Activated T-cell treated with anti-CD3 and anti-CD28 coated beads, Interleukin-2, amount 50 U/mL, for 24 hours (primary cell): ENCODE measurements at places on chromosomes 2 and 18.

GRCh38 chr2:43300781-43301583 is 74.6 kb upstream of the ZFP36L2 start:
- no peak for DNase-seq

- no peak for DNase-seq
Measured at GRCh38 chr2:219905640-219906039, 278.2 kb downstream of the SLC4A3 start.

- DNase-seq = no peak
Measured at GRCh38 chr2:112835061-112835501, 1.5 kb downstream of the IL1B start.

GRCh38 chr2:118062669-118063068 is 25.6 kb upstream of the INSIG2 start:
- DNase-seq = no peak

- DNase-seq = no peak
Measured at GRCh38 chr2:108417254-108417653, 31.8 kb upstream of the GCC2 start.

DNA sequence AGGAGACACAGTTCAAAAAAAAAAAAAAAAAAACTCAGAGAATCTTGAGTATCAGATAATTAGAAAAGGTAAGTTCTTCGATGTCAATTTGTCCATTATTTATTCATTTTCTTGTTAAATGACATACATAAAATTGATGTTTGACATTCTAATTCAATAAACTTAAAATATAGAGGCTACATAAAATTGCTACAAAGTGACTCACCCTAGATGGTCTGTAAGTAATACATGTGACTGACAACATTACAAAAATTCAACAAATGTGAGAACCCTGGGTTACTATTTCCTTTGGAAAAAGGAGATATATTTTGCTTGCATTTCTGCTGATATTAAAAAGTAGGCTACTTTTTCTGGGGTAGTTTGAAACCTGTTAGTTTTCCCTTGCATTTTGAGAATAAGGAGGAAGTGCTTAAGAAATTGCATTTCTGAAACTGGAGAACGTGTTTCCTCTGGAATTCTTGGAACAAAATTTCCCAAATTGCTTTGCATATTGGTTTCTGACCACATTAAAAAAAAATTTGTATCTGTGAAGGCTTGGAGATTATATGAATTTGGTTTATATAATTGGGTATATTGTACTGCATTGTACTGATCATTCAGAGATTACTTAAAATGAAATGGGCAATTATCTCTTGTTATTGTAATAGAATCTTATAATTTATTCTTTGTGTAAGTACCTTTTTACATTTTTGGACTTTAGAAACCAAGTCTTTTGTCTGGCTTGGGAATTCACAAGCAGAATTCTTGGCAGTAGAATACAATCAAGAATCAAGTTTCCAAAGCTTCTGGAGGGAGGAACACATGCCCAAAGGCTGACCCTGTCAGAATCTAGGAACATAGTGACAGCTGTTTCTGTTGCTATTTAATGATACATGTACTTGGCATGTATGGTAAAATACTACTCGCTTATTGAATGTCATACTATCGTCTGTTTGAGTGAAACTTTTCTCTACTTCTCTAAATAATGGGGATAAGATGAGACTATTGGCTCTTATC is 106.1 kb downstream of the DSEL start:
- DNase-seq = no peak

GRCh38 chr2:189502714-189503113 is 61.4 kb downstream of the WDR75 start:
- no peak for DNase-seq

GRCh38 chr2:222686086-222686750 is 14.8 kb downstream of the MOGAT1 start:
- no peak for DNase-seq

GRCh38 chr2:118774458-118775133 is 72.9 kb downstream of the EN1 start:
- peak; percentile 34 for DNase-seq

DNA sequence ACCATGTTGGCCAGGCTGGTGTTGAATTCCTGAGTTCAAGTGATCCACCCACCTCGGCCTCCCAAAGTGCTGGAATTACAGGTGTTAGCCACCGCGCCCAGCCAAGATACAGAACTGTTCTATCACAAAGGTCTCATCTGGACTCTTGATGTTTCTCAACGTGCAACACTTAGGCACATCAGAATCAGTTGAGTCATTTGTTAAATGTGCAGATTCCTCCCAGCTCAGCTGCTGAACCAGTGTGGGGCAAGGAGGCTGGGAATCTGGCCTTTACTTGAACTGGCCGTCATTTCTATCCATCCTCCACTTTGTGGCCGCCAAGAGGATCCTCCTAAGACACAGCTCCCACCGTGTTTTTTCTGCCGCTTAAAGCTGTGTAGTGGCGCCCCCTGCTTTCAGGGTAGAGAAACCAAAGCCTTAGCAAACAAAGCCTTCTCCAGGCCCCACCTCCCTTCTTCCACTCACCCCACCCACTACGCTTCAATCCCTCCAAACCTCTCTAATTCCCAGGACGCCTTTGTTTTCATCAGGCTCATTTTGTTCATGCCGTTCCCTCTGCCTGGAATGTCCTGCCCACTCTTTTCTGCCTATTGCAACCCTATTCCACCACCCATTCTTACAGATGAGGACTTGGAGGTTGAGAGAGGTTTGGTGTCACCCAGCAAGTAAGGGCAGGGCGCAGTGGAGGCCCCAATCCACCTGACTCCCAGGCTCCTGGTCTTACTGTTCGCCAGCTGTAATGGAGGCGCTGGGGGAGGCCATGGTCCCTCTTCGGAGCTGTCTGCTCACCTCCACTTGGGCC is 776 bp upstream of the SPEG start:
- no peak for DNase-seq

DNA sequence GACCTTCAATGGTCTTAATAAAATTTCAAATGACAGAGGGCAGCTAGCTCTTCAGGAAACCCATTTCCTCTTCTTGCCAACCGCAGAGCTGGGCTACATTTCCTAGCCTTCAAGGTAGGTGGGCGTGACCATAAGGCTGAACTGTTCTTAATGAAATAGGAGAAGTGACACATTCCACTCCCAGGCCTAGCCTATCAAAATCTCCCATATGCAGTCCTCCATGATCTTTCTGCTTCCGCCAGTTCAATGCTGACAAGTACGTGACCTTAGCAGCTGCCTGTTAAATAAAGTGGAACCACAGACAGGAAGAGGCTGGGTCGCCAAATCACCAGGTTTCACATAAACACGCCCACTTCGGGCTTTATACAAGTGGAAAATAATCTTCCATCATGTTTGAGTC is 13.2 kb downstream of the SERPINE2 start:
- DNase-seq = peak; percentile 58

DNA sequence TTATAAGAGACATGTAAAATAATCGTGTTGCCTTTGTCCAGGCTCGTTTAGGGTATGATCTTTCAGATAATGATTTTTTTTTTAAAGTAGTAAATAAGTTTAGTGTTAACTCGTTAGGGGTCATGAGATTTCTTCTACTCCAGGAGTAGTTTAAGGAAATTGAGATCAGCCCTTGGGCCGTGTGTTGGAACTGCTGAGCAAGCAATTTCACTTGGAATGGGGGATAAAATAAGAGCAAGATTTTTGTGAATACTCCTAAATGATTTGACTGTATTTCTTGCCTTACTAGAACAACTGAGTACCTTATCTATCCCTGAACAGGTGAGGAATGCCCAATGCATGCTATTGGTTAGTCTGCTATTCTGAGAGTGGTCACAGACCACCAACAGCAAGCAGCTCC is 102.2 kb upstream of the SERPINE2 start:
- no peak for DNase-seq

DNA sequence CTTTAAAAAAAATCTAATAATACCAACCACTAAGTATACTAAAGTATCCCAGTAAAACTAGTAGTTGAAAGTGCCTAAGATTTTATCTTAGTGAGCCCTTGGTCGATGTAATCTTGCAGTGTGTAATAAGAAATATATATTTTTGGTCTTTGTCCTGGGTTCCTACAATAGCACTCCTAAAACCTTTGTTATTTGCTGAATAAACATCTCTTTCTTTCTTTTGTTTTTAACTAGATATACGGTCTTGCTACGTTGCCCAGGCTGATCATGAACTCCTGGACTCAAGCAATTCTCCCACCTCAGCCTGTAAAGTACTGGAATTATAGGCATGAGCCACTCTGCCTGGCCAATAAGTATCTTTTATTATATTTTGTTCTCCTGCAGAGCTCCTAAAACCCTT is 2.4 kb upstream of the TP53I3 start:
- DNase-seq = no peak

GRCh38 chr2:217727801-217728200 is 275.0 kb downstream of the TNS1 start:
- no peak for DNase-seq

DNA sequence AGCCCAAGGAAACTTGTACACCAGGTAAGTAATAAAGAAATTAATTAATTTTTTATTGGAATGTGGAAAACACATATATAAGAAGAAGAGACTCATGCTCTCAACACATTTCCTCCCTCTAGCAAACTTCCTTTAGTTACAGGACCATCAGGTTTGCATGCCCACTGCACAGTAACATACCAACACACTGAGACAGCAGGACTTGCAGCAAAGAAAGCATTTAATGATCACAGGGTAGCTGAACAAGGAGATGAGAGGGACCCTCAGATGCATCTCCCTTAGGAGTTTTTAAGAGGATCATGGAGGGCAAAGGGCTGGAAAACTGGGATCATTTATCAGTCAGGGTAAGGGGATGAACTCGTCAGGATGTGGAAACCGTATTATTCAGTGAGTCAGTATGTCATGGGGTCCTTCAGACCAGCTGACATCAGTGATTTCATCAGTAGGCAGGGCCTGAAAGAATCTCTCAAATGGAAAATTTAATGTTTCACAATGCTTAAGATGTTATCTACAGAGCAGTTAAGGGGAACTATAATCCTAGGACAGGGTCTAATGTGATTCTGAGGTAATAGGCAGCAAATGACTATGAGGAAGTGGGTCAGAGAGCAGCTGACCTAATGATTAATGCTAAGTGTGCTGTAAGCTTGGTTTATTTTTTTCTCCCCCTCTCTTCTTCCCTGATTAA is 193.8 kb upstream of the RND3 start:
- DNase-seq = no peak

DNA sequence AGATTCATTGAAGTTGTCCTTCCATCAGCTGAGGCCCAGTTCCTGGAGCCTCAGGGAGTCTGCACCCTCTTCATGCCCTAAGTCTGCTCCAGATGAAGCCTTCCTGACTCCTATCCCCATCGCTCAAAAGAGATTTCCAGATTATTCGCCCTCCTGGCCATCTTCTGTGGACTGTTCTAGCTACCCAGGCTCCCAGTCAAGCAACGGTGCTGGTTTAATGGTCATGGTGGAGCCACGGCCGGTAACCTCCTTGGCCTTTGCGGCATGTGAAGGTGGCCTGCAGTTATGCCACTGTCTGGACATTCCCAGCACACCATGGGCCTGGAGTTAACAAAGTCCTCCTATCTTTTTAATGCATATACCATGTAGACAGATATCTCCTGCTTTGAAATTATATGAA is 140.1 kb upstream of the ASB18 start:
- DNase-seq = no peak

DNA sequence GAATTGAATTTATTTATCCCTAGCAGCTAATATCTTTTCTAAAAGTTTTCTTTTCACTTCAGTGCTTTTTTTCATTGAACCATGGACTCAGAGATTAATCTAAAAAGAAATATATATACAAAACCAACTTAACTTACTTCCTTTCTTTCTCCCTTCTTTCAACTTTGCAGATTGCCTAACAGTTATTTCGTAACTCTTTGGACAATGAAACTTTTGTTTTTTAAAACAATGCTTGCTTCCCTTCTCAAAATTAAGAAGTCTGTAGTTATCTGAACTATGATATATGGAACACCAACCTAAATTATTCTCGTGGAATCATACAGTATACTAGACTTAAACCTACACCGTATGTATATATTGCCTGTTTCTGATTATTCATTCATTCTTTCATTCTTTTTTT is 62.9 kb downstream of the MIB1 start:
- DNase-seq = no peak

DNA sequence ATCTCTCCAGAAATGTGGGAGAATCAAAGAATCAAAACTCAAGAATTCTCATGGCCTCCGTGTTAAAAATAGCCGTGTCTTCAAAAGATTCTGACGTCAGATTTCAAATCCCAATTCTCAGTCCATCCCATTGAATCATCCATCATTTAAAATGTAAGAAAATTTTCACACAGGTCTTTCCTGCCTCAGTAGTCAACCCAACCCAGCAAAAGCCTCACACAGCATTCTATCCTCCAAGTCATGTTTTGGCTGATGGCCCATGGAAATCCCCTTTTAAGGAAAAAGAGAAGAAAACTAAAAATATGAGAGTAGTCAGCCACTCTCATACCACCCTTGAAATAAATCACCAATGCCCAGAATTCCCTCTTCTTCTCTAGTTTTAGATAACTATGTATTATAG is 211.8 kb downstream of the C1D start:
- DNase-seq = no peak

DNA sequence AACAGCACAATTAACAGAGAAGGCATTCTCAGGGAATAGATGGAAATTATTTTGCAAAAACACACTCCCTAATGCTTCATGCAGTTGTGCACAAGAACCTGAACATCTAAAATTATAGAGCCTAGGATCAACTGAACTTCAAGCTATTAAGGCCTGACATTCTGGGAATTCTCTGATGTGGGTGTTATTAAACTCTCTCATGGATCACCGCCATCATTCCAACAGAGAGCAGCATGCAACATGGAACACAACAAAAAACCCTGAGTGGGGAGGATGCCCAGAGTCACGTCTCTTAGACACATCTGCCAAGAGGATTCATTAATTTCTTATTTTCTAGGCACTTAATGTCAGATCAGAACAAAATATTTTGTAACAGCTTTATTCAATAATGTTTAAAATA is 543.8 kb downstream of the ERBB4 start:
- no peak for DNase-seq

- DNase-seq = no peak
Measured at GRCh38 chr2:14633461-14634181, 1.1 kb downstream of the LRATD1 start.

DNA sequence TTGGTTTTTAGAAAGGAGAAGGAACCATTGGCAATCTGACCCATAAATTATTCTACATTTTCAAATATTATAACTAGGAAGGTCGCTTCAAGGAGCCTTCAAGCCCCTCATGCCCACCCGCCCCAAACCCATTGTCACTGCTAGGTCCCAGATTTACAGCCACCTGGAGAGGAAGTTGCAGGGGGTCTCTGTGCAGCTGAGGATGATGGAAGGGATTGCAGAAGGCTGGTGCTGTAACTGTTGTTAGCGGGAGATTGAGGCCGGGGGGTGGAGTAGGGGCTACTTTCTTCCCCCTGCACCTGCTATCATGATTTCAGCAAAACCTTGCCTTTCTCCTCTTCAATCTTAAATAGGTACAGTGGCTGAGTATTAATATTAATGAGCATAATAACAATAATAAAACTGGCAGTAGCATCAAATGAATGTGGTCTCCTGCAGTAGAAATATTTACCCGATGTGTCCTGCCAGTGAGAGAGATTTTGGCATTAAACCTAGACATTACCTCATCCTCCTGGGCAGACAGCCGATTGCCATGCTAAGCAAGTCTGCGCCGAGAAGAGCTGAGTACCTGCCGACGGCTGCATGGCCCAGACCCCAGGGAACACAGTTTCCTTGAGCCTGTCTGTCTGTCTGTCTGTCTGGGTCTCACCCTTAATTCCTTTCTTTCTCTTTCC is 225.4 kb downstream of the FAM210A start:
- no peak for DNase-seq

GRCh38 chr2:55014962-55015939 is 35.0 kb downstream of the RTN4 start:
- DNase-seq = no peak
